Immature natural killer cell (primary cell): ENCODE measurements at places on chromosomes 5 and 9.

DNA sequence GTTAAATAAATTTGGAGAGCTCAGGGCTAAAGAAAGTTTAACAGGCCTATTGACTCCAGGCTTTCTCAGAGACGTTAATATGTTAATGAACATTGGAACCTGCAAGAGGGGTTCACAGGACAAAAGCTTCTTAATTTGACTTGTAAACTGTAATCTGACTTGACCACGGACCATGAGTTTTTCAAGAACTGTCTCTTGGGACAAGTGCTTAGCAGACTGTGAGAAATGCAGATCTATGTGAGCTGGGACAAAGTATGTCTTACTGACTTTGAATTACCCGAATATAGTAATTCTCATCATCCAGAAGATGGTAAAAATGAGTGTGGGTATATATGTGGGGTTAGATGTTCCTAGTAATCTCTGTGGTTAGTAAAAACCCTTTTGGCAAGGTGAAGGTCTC is 186.6 kb downstream of the ATP10B start:
- H3K4me3 ChIP-seq = no peak overlapping the region
- H3K27me3 ChIP-seq = no peaks in the 10 kb centered on the region
- no peak overlapping the region for H3K27ac ChIP-seq
- DNase-seq = no peak

- H3K27me3 ChIP-seq = peaks cover 2% of the 10 kb centered on the region
- no peaks in the 10 kb centered on the region for H3K36me3 ChIP-seq
- no peak for DNase-seq
- no peak overlapping the region for H3K4me3 ChIP-seq
- peaks cover 8% of the 10 kb centered on the region for H3K4me1 ChIP-seq
- no peak overlapping the region for H3K27ac ChIP-seq
Measured at GRCh38 chr5:172380987-172381643, 73.2 kb downstream of the SH3PXD2B start.

DNA sequence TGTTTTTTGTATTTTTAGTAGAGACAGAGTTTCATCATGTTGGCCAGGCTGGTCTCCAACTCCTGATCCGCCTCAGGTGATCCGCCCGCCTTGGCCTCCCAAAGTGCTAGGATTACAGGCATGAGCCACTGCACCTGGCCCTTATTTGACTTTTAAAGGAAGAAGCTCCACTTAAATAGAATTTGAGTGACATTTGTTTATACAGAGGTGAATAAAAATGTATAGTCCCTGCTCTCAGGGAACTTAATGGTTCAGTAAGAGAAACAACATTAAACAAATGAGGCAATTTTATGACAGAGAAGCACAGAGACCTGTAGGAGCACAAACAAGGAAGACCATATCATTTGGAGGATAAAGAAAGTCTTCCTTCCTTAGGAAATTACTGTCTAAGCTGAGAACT is 65.7 kb downstream of the C9orf152 start:
- no peak for DNase-seq
- H3K27ac ChIP-seq = no peak overlapping the region
- no peaks in the 10 kb centered on the region for H3K27me3 ChIP-seq
- H3K4me1 ChIP-seq = peaks cover 32% of the 10 kb centered on the region

- peak overlapping the region; percentile 80 for H3K4me3 ChIP-seq
- H3K4me1 ChIP-seq = peaks cover 28% of the 10 kb centered on the region
- DNase-seq = peak; percentile 13
- H3K27ac ChIP-seq = no peak overlapping the region
Measured at GRCh38 chr9:86660146-86660943, 287.0 kb downstream of the GAS1 start.

- H3K4me3 ChIP-seq = no peak overlapping the region
- no peak overlapping the region for H3K27ac ChIP-seq
- H3K4me1 ChIP-seq = no peaks in the 10 kb centered on the region
- no peaks in the 10 kb centered on the region for H3K27me3 ChIP-seq
Measured at GRCh38 chr9:108383796-108384195, 472.0 kb downstream of the ACTL7B start.
